ENCODE measurements at places on chromosomes 11 and 22. TPM values are rescaled to one million over a fixed set of nuclear protein-coding genes. Genes with fewer than 3 reads are reported as not detected.

DNA sequence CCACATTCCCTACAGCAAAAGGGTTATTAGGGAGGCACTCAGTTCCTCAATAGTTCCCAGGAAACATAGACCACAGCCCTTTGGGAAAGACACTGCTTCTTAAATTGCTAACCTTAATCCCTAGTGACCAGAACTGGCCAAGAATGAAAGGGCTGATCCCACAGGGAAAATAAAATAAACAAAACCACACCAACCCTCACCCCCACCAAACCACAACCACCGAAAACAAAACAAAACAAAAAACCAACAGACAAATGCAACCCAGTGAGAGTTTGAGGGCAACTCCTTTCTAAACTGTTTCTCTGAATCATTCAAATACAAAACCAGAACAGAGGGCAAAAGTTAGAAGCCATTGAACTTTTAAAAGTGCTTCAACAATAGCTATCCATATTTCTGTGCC is 57.2 kb downstream of the NAV2 start:
- no peak overlapping the region for H3K27ac ChIP-seq
- H3K4me3 ChIP-seq: no peak overlapping the region
- H3K4me1 ChIP-seq: peaks cover 12% of the 10 kb centered on the region
- DNase-seq: no peak

GRCh38 chr11:69241844-69242243 is 52.1 kb upstream of the MYEOV start:
- no peak for DNase-seq
- no peak overlapping the region for H3K27ac ChIP-seq
- H3K27me3 ChIP-seq: no peaks in the 10 kb centered on the region

DNA sequence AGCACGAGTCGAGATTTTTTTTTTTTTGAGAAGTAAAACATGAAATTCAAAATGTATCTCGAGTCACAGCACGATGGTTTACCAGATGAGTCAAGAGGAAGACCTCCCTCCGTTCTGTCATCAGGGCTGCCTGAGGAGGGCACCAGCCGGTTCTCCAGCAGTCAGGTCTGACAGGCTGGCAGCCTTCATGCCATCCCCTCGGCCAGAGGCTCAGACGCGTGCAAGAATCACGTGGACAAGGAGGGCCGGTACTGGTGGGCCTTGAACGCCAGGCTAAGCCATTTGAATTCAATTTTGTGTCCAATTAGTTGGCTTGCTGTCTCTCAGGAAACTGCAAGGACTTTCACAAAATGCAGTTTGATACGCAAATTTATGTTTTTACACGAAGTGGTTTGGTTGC is 1412.2 kb downstream of the BRD1 start:
- H3K4me1 ChIP-seq: no peaks in the 10 kb centered on the region
- H3K27ac ChIP-seq: no peak overlapping the region
- no peak overlapping the region for H3K4me3 ChIP-seq
- H3K36me3 ChIP-seq: no peaks in the 10 kb centered on the region

GRCh38 chr11:61023086-61023965 is 51.8 kb downstream of the CD6 start:
- H3K4me1 ChIP-seq: no peaks in the 10 kb centered on the region
- no peak for DNase-seq

DNA sequence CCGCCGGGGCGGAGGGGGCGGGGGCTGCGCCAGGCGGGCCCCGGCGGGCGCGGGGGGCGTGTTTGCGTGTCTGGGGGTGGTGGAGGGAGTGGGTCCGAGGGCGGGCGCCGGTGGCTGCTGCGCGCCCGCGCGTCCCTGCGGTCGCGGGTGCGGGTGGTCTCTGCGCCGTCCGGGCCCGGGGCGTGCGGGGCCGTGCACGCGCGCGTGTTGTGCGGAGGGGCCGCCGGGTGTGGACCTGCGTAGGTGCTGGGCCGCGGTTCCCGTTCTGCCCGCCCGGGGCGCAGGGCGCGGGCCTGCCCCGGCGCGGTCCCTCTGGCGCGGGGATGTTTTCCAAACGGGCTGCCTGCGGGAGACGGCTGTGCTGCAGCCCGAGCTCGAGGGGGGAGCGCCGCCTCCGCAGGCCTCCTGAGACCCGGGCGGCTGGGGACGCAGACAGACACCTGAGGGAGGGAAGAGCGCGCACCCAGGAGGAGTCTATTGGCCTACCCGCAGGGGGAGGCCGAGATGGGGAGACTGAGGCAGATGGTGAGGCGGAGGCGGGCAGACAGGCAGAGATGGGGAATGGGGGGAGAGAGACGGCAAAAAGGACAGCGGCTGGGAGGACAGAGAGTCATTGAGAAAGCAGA is 442 bp downstream of the PELI3 start:
- peak overlapping the region; percentile 70 for H3K4me3 ChIP-seq
- H3K27me3 ChIP-seq: no peaks in the 10 kb centered on the region
- H3K36me3 ChIP-seq: no peaks in the 10 kb centered on the region
- DNase-seq: no peak
- H3K27ac ChIP-seq: peak overlapping the region; percentile 66

DNA sequence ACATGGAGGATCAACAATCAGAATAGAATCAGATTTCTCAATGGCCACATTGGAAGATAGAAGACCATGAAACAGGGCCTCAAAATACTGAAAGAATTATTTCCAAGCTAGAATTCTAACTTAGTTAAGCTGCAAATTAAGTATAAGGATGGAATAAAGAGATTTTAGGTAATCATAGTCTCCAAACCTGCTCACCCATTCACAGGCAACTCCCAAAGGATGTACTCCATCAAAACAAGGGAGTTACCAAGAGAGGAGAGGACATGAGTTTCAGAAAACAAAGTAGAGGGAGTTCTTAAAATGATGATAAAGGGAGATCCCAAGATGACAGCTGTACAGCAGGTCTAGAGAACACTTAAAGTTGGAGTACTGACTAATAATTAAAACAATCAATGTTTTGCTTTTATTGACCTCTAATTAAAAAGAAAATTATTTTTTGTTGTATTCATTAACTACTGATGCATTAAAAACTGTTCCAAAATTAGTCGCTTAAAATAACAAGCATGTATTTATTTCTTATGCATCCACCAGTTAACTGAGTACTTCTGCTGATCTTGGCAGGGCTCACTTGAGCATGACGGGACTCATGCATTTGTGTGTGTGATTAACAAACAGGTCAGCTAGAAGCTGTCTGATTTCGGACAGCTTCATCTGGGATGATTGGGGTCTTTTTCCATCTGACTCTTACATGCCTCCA is 95.6 kb downstream of the CD44 start:
- H3K4me1 ChIP-seq: peaks cover 13% of the 10 kb centered on the region
- no peak overlapping the region for H3K4me3 ChIP-seq
- H3K27ac ChIP-seq: no peak overlapping the region

GRCh38 chr11:104402812-104403521 is 239.0 kb upstream of the PDGFD start:
- H3K36me3 ChIP-seq: no peaks in the 10 kb centered on the region
- H3K4me3 ChIP-seq: no peak overlapping the region
- H3K4me1 ChIP-seq: no peaks in the 10 kb centered on the region

DNA sequence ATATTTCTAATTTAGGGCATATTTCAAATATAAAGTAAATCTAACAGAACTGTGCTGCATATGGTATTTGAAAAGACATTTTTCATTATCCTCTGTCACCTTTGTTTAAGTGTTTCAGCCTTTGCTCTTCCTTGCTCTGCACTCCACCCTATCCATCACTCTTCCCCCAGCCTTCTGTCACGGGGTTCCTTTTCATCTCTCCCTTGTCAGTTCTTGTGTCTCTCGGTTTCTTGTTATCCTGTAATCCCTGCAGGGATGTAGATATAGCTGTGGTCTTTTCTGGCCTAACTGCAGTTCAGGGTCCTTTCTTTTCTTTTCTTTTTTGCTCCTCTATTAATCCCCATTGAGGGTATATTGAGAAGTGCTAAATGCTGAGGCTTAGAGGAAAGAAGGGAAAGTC is 261.9 kb downstream of the DCDC1 start:
- H3K27me3 ChIP-seq: no peaks in the 10 kb centered on the region
- H3K4me3 ChIP-seq: no peak overlapping the region
- H3K4me1 ChIP-seq: no peaks in the 10 kb centered on the region
- no peaks in the 10 kb centered on the region for H3K36me3 ChIP-seq
- no peak for DNase-seq

- no peak for DNase-seq
- H3K4me1 ChIP-seq: peaks cover 12% of the 10 kb centered on the region
- no peaks in the 10 kb centered on the region for H3K36me3 ChIP-seq
- H3K27me3 ChIP-seq: no peaks in the 10 kb centered on the region
Measured at GRCh38 chr22:26897384-26897783, 240.0 kb downstream of the MIAT start.

DNA sequence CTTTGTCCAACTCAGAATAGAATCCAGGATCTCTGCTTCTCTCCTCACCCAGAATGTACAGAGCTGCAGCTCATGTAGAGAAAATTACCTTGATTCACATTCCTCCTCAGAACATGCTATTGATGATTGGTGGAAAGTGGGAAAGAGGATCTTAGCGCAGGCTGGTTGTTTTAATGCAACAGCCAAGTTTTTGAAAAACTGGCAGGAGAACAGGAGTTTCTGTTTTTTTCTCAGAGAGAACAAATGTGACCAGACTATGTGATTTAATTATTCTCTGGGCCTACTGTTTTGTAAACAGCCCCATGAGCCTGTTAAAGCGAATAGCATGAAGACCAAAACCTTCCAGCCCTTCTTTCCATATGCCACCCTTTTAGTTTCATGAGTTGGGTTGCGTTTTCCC is 19.1 kb upstream of the IL18BP start:
- no peak overlapping the region for H3K4me3 ChIP-seq
- H3K27me3 ChIP-seq: no peaks in the 10 kb centered on the region
- H3K36me3 ChIP-seq: no peaks in the 10 kb centered on the region
- H3K27ac ChIP-seq: no peak overlapping the region
- H3K4me1 ChIP-seq: no peaks in the 10 kb centered on the region

DNA sequence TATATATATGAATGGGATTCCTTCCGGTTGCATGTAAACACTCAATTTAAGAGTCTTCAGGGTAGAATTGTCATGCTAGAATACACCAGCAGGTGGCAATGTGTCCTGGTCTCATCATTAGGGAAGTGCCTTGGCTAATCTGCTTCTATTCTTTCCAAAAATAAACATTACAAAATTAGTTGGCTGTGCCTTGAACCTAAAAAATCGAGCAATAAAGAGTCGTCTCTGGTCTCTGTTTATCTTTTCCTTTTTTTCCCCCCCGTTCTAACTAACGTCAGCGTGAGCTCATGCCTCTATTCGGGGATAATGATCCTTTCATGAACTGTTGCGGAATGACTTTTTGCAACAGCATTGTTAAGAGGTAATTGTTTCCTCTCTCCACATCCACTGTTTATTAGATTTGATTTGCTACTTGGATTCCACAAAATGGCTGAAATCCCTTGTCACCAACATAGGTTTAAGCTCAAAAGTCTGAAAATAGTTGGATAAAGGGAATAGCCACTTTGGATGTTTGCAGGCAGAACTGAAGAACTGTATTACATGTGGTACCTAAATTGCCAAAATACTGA is 1.2 kb upstream of the ARHGEF12 start:
- H3K4me3 ChIP-seq: peak overlapping the region; percentile 94
- no peaks in the 10 kb centered on the region for H3K36me3 ChIP-seq
- no peak for DNase-seq

DNA sequence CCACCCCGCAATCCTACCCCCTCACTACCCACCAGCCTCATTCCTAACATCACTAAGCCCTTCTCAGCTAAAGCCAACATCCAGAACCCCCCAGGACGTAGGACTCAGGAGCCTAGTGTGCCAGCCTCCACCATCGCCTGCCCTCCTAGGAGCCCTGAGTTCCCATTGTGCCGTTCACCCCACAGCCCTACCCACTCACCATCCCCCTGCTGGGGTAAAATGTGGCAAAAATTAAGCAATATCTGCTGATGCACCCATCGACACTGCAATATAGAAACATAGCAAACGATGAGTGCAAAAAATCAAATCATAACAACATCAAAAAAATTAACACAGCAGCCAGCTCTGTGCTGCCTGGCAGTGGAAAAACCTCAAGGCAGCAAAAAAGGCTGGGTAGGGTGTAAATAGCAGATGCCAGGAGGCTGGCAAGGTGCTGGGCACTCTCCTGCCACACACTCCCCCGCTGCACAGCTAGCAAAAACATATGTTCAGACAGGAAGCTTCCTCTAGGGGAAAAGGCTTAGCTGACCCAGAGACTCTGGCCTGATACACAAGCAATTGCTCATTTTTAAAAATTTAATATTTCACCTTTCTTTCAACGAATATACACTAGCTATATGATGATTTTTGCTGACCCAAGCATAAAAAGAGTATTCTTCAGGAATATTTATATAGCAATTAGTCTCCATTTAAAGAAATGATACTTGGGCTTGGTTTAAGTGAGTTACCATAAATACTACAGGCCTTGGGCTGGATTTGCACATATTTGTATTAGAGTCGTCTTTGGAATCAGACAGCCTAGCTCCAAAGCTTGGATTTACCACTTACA is 33.8 kb downstream of the PRDM10 start:
- no peak overlapping the region for H3K4me3 ChIP-seq
- H3K27ac ChIP-seq: no peak overlapping the region
- no peak for DNase-seq
- H3K36me3 ChIP-seq: no peaks in the 10 kb centered on the region

DNA sequence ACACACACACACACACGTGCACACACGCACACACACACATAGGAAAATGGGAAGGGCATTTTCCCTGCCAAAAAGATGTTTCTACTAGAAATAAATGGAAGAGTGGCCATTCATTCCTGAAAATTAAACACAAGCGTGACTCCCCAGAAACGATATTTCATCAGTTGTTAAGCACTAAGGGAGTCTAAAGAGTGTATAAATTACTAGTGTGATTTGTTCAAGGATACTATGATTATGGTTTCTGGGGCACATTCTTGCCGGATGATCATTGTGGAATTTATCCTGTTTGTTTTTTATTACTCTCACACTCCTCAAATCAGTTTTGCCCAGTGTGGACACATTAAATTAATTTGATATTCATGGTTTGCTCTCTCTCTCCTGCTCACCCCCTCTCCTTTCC is 16.4 kb upstream of the AMOTL1 start:
- H3K27ac ChIP-seq: no peak overlapping the region
- H3K27me3 ChIP-seq: no peaks in the 10 kb centered on the region
- DNase-seq: no peak
- H3K4me3 ChIP-seq: no peak overlapping the region
- H3K36me3 ChIP-seq: no peaks in the 10 kb centered on the region

GRCh38 chr11:76616676-76617552 is 53.6 kb downstream of the LRRC32 start:
- H3K27ac ChIP-seq: peak overlapping the region; percentile 77
- H3K4me1 ChIP-seq: peaks cover 43% of the 10 kb centered on the region
- no peaks in the 10 kb centered on the region for H3K36me3 ChIP-seq
- H3K4me3 ChIP-seq: no peak overlapping the region

DNA sequence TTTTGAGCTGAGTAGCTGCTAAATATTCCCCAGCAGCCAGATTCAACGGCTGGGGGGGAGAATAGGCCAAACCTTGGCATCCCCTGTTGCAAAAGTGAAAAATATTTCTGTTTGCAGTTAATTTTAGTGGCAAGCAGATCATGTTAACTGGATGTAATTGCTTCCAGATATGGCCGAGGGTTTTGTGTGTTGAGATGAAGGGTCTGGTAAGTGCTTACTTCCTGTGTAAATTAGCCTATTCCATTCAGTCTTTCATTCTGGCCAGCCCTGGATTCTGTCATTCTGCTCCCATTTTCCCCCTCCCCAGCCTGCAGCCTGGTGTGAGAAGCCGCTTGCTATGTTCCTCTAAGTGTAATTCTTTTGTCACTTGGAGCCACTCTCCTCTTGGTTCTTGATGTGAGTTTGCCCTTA is 17.4 kb downstream of the ZBTB16 start:
- peaks cover 59% of the 10 kb centered on the region for H3K36me3 ChIP-seq
- H3K4me3 ChIP-seq: no peak overlapping the region
- H3K27me3 ChIP-seq: no peaks in the 10 kb centered on the region
- DNase-seq: no peak
- H3K27ac ChIP-seq: peak overlapping the region; percentile 68

Gene FREY1
- not detected for total RNA-seq

Gene RGL4
- not detected for total RNA-seq

Gene YPEL4
- total RNA-seq: 2.7 TPM

Gene SPTBN2
- 117 TPM for total RNA-seq

Gene DDI1
- total RNA-seq: not detected

Gene MRGPRE
- total RNA-seq: not detected
